ENCODE measurements at places on chromosomes 11 and 22.

- DNase-seq = no peak
These were observed 11.7 kb downstream of the MSANTD2 start for GRCh38 chr11:124788521-124788920.

- no peak for DNase-seq
These were observed 109.0 kb downstream of the EMSY start for GRCh38 chr11:76553554-76554476.

DNA sequence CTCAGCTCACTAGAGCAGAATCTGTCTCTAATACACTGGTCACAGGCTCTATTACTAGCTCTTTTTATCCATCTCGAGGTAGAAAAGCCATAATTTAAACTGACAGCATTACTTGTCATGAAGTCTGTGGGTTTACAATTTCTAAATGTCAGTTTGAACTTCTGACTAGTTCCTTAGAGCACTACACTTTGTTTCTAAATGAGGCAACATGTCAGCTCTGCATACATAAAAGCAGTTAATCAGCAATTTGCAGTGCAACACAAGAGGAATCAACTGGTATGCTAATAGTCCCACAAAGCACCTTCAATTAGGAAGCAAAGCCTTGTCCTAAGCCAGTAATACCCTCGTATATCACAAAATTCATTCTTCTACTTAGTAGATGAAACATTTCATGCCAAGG, 321.3 kb downstream of the TTC28 start:
- DNase-seq = no peak

DNA sequence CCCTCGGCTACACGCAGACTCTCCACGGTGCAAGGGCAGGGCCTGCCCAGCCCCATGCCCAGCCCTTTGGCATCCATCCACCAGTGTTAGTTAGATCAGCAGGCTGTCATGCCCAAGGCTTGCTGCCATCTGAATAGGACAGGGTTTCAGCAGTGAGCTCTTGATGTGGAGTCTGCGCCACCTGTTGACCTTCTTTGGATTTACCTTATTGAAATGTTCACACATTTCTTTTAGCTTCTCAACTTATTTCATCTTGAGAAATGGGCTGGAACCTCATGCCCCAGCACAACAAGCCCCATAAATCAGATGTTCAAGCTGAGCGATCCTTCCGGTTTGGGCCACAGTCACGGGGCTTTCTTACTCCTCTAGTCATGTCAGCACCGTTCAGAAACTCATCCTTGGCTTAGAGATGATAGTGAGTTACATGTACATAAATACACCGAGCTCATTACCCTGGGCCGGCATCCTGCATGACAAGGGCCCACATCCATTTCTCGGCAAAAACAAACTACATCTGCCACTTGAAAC, 61.7 kb downstream of the PARVB start:
- DNase-seq = no peak

GRCh38 chr11:86606270-86606835, 66.1 kb downstream of the ME3 start:
- DNase-seq = no peak

DNA sequence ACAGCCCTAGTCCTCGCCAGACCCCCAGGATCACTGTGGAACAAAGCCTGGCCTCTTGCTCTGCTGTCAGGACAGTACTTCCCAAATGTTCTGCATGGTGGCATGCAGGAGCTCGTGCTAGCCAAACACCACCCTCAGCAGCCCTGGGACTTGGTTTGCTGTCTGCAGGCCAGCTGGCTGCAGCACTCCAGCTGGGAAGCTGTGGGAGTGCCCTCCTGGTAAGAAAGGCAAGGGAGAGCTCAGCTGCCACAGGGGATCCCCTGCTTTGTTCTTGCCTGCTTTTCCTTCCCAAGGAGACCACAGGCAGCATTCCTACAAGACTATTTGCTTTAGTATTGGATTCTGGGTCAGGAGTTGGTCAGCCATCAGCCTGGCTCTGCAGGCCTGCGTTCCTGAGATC, 27.9 kb downstream of the TCIRG1 start:
- DNase-seq = no peak

DNA sequence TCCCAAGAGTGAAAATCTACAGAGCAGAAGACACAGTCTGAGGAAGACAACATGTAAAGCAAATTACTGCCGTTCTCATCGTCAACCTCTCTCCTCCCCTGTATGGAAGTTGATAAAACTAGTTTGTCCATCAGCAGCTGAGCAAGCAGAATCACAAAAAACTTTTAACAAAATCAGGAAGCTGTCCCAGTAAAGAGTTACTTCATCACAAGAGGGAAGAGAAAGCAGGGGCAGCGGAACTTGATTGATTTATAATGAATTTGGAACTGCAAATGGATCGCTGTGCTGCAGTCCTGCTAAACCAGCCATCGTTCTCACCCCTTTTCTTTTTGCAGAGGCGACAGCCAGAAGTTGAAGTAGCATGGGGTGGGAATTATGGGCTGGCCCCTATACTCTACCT, 13.7 kb upstream of the UCP3 start:
- no peak for DNase-seq

DNA sequence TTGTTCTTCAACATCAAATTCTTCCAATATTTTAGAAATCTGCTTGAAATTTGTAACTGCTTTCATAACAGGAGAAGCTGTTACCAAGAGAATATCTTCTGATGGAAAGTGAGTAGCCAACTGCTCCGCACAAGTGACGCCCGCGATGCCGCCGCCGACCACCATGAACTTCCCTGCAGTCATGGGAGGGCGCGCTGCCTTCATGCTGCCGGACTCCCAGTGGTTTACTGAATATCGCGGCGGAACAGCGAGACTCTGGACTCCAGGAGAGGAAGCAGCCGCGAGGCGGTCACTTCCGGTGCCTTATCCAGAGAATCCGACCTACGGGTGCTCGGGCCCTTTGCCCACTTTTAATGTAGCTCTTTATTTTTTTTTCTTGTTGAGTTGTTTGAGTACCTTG, 190.6 kb downstream of the GUCY1A2 start:
- DNase-seq = no peak

GRCh38 chr11:34075178-34075820, 23.8 kb downstream of the CAPRIN1 start:
- no peak for DNase-seq

DNA sequence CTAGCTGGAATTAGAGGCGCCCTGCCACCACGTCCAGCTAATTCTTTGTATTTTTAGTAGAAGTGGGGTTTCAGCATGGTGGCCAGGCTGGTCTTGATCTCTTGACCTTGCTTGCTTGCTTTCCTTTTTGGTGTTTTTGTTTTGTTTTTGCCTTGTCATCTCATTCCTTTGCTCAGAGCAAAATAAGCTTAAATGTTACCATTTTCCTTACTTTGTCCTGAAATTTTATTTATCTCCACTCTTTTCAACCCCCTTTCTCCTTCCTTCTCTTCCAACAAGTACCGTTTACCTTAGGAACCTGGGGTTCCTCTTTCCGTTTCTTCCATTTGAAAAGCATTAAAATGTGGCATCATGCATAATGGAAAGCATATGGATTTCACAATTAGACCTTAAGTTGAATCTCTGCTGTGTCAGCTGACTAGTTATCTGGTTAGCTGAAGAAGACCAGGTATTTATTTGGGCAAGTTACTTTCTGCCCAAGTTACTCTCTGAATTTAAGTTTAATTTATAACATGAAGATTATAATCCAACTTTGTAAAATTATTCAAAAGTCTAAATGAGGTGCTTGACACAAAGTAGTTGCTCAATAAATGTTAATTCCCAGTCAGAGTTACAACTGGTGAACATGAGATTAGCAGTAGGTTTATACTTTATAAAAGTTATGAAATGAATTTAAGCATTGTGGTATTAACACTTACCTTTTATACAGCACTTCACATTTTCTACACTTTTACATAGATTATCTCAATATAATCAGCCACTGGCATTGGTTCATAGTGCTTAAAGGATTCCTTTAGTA, 69.7 kb downstream of the PRMT3 start:
- DNase-seq = no peak

GRCh38 chr22:35440129-35440528, 40.2 kb downstream of the MCM5 start:
- no peak for DNase-seq
